ENCODE measurements at places on chromosomes 5 and 9.

- no peak for DNase-seq
These were observed 37.5 kb upstream of the GFPT2 start for GRCh38 chr5:180390441-180391190.

GRCh38 chr9:81632599-81632998, 56.7 kb downstream of the TLE1 start:
- DNase-seq = no peak

- no peak for DNase-seq
These were observed 57.7 kb downstream of the LMX1B start for GRCh38 chr9:126671381-126671831.

GRCh38 chr9:79357616-79358015, 214.1 kb upstream of the TLE4 start:
- DNase-seq = no peak

- no peak for DNase-seq
These were observed 9.0 kb upstream of the MOB3B start for GRCh38 chr9:27538647-27539046.

- no peak for DNase-seq
These were observed 219.5 kb downstream of the KCTD16 start for GRCh38 chr5:144390133-144390532.

- no peak for DNase-seq
These were observed 5.3 kb downstream of the INVS start for GRCh38 chr9:100104314-100104713.

DNA sequence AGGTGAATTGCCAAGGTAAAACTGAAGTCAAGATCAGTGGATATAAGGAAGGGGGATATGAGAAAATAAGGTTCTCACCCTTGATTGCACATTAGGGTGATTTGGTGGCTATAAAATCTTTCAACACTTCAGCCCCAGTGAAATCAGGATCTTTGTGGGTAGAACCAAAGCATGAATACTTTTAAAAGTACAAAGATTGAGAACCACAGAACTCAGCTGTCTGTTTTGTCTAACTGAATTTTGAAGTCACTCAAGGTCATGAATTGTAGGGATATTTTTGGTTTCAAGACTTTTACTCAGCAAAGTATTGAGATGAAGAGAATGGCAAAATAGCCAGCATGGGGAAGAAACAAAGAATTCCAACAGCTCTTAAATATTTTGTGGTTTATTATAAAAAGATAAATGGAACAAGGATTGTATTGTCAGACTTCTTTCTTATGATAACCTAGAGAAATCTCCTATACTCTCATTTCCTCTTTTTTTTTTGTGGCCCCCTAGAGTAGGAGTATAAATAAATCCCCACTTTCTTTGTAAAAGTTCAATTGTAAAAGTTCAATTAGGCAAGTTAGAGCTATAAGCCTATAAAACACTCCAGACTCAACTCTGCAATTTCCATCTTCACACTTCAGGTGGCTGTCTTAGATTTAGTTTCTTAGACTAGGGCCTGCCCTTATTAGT, 272.9 kb downstream of the PDE4D start:
- no peak for DNase-seq

- DNase-seq = no peak
These were observed 463.2 kb upstream of the KIF2A start for GRCh38 chr5:61842840-61843239.

DNA sequence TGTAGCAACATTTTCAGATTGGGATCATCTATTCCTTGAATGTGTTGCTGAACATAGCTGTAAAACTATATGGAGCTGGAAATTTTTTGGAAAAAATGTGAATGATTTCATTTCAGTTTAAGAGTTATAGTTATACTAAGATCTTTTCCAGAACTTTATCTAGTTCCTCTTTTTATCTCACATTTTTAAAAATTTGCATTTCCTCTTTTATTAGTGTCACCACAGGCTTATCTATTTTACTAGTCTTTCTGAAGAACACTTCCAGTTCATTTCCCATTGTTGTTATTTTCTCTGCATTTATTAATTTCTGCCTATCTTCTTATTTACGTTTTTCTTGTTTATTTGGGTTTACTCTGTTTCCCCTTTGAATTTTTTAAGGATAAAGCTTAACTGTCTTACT, 46.0 kb upstream of the FSTL4 start:
- no peak for DNase-seq

- DNase-seq = peak; percentile 71
These were observed 4.9 kb downstream of the AKNA start for GRCh38 chr9:114382699-114383520.

DNA sequence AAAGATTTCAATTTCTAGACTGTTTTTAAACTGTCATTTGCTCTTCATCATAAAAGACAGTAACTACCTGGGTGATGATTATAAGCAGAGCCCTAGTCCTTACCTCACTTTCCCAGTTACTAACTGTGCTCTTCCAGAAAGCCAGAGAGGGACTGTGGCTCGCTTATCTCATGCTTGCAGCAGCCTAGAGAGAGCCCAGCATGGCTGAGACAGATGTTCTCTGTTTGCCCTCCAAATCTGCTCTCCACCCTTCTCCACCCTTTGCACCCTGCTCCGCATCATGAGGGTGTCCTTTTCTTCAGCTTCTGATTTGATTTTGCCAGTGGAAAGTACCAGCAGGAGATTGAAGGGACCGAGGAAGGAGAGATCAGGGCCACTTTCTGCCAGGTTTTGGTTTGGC, 61.2 kb upstream of the SELENOP start:
- DNase-seq = no peak

GRCh38 chr5:42579320-42579719, 156.1 kb downstream of the GHR start:
- no peak for DNase-seq

DNA sequence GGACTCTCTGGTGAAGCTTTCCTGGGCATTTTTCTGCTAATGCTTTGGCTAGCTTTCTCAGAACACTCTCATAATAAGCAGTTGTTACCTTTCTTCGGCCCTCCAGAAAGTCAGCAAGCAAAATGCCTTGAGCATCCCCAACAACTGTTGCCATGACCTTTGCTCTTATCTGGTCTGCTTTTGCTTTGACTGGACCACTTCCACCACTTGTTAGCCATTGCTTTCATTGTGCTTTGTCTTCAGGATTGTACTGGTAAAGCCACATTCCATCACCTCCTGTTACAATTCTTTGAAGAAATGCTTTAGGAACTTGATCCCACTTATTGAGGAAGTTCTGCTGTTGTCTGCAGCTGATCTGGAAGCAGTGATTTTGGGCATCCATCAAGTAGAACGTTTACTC, 35.7 kb downstream of the RAD50 start:
- no peak for DNase-seq

DNA sequence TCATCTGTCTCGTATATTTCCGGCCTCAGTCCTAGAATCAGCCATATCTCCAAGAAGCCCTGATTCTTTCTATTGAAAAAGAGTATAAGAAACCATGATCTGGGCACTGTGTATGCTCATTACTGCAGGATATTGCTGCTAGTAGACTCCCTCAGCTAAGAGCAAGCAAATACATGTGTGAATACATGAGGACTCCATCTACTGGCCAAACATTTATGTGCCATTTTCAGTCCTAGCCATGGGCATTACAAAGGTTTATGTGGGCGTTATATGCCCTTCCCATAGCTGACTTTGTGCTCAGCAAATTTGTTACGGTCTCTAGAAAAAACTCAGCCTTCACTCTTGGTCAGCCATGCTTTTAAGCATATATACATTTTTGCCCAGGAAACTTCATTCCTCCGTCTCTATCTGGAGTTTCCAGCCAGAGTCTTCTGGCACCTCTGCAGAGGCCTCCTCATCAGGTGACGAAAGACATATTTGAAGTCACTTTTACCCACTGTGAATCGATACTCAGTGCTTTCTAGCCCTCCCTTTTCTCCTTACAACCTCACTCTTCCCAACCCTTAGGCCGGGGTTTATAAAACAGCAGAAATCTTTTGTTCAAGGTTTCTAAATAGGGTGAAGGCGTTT, 1495.6 kb upstream of the CDH6 start:
- DNase-seq = no peak

GRCh38 chr9:6545017-6545691, 100.4 kb downstream of the GLDC start:
- no peak for DNase-seq

GRCh38 chr9:107606149-107606790, 116.7 kb upstream of the KLF4 start:
- no peak for DNase-seq

Measured in activated CD4-positive, alpha-beta T cell treated with anti-CD3 and anti-CD28 coated beads for 24 hours (primary cell).